Foreskin keratinocyte (primary cell): ENCODE measurements at places on chromosomes 13 and 19. TPM values are rescaled to one million over a fixed set of nuclear protein-coding genes. Genes with fewer than 3 reads are reported as not detected.

Gene CBLC
- total RNA-seq, result 40.5 and 44.8 TPM in 2 replicates

Gene PALM
- total RNA-seq, result 0.04 and 0.10 TPM in 2 replicates

Gene ZNF28
- total RNA-seq, result 13.5 and 15.4 TPM in 2 replicates

Gene MEIS3
- total RNA-seq, result 2.2 and 3.5 TPM in 2 replicates

Gene MIA
- total RNA-seq, result 5.6 and 15.4 TPM in 2 replicates

Gene IZUMO2
- total RNA-seq, result not detected in 2 replicates

Gene SLC44A2
- total RNA-seq, result 136 and 141 TPM in 2 replicates
